ENCODE measurements at places on chromosomes 12 and 14.

GRCh38 chr12:62069976-62070375 lies 190.2 kb upstream of the USP15 start:
- DNase-seq, result no peak

GRCh38 chr12:42593874-42594273 lies 4.3 kb upstream of the PRICKLE1 start:
- no peak for DNase-seq

GRCh38 chr14:21072781-21073339 lies 2.8 kb downstream of the ARHGEF40 start:
- DNase-seq, result no peak

GRCh38 chr14:101780390-101780789 lies 18.9 kb downstream of the PPP2R5C start:
- no peak for DNase-seq

GRCh38 chr14:55814873-55815272 lies 234.9 kb downstream of the KTN1 start:
- peak; percentile 51 for DNase-seq

GRCh38 chr12:42557586-42558172 lies 31.9 kb downstream of the PRICKLE1 start:
- DNase-seq, result no peak

- no peak for DNase-seq
Observed at GRCh38 chr12:78209846-78210505, 379.3 kb downstream of the NAV3 start.

All from hematopoietic multipotent progenitor cell treated with erythropoietin and hydrocortisone succinate and interleukin-3 and kit ligand, for 6 days (in vitro differentiated cells).